ENCODE measurements at places on chromosomes 13 and 19.

DNA sequence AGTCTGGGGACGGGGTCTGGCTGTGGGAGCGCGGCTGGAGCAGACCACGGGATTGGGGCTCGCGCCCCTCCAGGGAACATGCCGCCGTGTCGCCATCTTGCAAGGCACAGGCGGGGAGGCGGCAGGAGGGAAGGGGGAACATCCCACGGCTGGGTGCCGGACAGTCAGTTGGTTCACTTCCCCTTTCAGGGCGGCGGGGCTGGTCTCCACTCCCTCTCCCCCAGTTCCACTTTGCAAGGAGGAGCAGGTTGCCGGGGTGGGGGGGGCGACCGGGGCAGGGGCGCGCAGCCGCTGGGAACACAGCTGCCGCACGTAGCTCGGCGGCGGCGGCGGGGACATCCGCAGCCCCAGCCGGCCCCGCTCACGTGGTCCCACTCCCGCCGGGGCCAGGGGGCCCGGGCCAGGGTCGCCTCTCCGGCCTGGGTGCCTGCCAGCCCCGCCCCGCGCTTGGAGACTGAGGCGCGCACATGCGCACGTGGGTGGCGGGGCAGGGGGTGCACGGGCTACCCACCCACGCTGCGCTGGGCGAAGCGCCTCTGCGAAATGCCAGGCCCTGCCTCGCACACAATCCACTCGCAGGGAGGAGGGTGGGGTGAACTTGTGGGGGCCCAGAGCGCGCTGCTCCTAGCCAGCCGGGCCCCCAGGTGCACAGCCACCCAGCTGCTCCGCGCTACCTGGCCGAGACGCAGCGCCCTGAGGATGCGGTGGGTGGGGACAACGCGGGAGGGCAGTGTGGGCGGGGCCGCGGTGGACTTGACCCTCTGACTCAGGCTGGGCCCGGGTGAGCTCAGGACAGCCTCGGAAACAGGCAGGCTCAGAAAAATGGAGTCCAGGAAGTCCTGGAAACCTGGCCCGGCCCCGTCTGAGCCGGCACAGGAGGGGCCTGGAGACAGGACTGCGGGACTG, 6.4 kb downstream of the KLF16 start:
- peak; percentile 52 for DNase-seq

GRCh38 chr13:82627183-82627582, 1255.1 kb downstream of the SLITRK1 start:
- no peak for DNase-seq

DNA sequence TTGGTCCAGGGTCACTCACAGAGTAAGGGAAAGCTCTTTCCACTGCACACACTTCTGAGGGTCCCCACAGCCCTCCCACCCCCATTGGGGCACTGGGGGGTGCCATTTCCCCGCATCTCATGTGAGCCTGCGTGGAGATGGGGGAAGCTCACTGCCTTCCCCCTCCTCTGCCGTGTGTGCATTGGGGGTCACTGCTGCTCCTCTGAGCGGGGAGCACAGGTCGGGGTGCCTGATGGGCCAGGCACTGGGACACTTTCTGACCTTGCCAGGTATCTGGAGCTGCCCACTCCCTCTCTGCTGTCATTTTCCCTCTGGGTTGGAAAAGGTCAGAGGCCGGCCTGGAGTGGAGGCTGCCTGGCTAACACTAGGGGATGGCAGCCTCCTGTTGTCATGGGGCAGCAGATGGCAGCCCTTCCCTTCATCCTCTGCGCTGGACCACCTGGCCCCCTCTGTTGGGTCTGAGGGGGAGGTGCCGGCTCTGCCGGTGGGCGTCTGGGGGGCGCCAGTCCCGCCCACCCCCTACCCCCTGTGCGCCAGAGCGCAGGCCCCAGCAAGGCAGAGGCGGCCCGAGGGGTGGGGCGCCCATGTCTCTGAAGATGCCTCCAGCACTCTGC, 9.1 kb downstream of the SSBP4 start:
- DNase-seq: peak; percentile 73

- no peak for DNase-seq
Measured at GRCh38 chr13:59631271-59631670, 532.5 kb downstream of the DIAPH3 start.

- no peak for DNase-seq
Measured at GRCh38 chr13:75812751-75813181, 176.6 kb downstream of the LMO7 start.

GRCh38 chr13:20037908-20038307, 79.4 kb downstream of the ZMYM2 start:
- no peak for DNase-seq

DNA sequence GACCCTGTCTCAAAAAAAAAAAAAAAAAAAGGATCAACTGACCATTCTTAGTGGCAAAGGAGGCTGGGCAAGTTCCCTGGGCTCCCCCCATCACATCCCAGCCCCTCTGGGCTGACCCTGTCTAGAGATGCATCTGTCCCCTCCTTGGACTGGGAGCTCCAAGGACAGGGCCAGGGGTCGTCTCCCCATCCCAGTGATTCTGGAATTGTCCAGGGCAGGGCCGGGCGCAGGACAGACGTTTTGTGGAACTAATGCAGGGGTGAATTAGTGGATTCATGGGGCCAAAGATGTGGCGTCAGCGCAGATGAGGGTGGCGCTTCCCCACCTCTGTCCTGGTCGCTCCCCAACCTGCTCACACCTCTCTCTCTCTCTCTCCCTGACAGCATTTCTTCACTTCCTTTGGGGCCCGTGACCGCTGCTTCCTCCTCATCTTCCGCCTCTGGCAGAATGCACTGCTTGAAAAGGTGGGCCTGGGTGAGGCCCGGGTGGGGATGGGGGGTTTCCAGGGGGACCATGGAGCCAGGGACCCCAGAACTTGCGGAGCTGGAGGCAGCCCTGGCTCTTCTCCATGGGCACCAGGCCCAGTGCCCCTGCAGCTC, 11.1 kb downstream of the GRAMD1A start:
- DNase-seq: no peak

- no peak for DNase-seq
Measured at GRCh38 chr19:51593138-51593890, 22.2 kb downstream of the ZNF175 start.

DNA sequence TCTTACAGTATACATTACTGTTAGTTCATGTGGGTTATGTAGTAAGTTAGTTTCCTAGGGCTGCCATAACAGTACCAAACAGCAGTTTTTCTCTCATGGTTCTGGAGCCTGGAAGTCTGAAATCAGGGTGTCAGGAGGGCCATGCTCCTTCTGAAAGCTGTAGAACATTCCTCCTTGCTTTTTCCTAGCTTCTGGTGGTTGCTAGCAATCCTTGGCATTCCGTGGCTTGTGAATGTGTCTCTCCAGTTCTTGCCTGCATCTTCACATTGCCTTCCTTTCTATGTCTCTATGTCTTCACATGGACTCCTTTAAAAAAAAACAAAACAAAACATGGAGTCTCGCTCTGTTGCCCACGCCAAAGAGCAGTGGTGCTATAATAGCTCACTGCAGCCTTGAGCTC, 95.4 kb downstream of the WDFY2 start:
- no peak for DNase-seq

DNA sequence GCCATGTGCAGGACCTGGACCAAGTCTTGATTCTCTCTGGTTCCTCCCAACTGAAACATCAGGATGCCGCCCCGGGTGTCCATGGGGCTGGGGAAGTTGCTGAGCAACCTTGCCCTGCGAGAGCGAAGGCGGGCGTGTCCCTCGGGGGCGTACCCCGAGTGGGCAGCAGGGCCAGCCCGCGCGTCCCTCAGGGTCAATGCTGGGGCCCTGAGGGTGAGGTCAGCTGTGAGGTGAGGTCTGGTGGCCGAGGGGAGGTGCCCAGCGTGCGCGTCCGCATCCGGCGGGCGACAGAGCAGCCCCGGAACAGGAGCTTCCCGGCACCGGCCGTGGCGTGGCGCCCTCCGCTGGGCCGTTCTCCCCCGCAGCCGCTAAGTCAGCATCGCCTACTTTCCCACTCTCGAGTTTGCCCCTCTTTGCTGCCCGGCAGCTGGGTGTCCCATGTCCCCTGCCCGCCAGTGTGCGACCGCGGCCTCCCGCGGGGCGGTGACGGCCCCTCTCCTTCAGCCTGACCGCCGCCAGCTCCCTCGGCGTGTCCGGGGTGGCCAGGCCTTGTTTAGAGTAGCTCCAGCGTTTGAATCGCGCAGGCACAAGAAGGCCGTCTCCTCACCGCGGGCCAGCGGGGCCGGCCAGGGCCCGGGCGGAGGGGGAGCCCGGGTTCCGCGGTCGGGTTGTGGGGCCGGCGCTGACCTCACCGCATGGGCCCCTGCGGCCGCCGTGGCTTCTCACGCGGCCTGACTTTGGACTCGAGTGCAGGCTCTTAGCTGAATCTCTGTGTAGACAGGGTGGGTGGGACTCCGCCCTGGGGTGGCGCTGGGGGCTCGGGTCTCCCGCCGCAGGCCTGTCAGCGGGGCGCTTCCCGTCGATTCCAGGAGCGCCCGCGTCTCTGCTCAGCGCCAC, 33.0 kb downstream of the GJA3 start:
- DNase-seq: no peak

GRCh38 chr13:25501231-25501630, 129.5 kb downstream of the ATP8A2 start:
- DNase-seq: no peak

GRCh38 chr19:5149932-5150901, 181.3 kb downstream of the KDM4B start:
- no peak for DNase-seq

GRCh38 chr13:64457976-64458375, 2772.2 kb downstream of the PCDH9 start:
- DNase-seq: no peak

GRCh38 chr13:110633776-110634175, 18.4 kb downstream of the NAXD start:
- DNase-seq: no peak

DNA sequence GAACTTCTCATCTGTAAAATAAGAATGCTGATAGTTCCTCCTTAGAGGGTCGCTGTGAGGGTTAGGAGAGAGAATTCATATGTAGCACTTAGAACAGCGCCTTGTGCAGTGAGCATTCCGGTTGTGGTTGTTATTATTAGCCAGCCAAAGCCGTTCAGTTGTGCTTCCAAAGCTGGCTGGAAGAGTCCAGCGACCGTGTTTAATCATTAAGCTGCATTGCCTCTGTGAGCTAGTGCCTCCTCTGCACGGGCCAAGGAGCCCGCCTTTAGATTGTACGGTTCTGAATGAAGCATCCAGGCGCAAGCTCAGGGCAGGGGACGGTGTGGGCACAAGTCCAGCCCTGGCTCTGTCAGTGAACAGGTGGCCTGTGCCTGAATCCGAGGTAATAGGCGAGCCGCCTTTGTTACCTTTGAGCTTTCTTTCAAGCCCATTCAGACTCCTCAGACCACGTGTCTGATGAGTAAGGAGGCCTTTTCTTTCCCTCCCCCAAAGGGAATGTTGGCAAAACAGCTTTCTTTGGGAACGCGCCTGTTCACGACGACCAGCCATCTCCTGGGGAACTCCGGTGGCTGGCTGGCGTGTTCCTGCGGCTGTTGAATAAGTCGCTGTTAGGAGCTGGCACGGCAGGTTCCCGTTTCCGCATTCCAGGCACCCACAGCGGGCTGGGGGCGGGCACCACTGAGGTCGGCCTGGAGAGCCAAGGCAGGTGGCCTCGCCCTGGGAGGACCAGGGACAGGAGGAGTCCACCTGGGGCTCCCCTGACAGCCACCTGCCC, 25.1 kb downstream of the SIPA1L3 start:
- DNase-seq: peak; percentile 58

DNA sequence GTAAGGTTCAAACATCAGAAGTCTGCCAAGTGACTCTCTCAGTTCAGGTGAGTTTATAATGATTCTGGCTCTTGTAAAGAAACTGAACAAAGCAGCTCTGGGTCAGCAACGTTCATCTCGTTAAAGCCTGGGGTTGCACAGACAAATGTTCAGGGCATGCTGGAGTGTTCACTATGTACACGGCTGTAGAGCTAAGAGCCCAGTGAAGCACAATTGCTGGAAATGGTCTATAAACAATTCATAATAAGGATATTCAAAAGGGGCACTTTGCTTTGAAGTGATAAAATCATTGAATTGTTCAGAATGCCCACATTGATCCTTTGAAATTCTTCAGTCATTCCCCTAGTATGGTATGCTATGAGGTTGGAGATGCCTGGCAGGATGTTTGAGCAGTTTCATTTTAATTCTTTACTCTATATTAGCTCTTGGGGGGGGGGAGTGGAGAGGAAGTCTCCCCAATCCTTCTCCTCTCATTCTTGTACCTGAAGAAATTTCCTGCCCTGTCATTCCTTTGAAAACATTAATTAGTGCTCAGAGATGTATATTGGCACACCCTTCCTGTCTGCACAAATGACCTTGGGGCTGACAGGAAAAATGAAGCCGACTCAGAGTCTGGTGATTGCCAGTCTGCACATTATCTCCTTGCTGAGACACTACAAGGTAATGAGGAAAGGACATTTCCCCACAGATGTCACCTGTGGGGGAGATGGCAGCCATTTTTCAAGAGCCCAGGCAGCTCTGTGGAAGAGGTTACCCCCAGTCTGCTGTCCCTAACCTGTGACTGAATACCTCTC, 145.5 kb downstream of the DLEU7 start:
- DNase-seq: no peak

DNA sequence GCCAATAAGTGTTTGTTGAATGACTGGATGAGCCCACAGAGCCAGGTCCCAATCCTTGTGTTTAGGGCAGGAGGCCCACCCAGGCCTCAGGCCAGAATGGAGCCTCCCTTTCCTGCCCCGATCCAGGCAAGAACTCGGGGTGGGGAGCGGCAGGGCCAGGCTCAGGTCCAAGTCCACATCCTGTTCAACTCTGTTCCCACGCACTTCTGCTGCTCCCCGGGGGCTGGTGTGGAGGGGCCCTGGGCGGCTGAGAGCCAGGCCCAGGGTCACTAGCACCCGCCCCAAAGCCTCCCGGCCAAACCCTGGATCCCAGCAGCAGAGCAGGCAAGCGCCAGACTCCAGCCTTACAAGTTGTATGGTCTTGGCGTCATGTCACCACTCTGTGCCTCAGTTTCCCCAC, 8.0 kb downstream of the ANGPTL8 start:
- DNase-seq: no peak

DNA sequence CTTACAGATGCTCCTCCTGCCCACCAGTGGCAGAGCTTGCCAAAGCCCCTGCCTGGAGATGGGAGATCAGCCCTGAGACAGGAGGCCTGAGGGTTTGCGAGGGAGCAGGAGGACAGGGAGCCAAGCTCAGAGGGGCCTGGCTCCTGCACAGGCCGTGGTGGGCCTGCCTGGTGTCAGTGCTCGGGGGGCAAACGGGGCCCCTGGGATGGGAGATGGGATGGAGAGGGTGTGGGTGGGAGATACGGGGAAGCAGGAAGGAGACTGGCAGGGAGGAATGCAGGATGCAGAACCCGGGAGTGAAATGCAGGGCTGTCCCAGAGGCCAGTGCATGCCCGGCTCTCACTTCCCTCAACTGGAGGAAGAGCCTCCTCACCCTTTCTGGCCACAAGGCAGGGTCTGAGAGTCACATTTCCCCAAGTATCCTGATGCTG, 19.9 kb downstream of the ELAVL1 start:
- no peak for DNase-seq

DNA sequence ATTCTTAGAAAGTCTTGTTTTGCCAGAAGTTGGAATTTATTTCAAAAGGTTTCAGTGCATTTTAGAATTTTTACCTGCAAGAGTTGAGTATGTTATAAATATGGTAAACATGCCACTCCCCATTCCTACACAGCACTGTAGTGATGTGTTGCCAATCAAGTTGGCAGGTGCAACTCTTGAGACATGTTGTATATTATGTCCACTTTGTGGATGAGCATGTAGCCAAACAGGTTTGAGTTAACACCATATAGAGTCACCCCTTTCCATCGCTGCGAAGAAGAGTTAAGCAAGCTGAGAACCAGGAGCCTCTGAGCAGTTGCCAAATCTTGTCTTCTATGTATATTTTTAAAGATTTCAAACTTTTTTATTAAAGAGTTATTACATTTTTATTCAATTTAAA, 359.8 kb downstream of the LMO7 start:
- no peak for DNase-seq

- no peak for DNase-seq
Measured at GRCh38 chr13:113129921-113130750, 7.5 kb downstream of the F10 start.

GRCh38 chr13:19058566-19058965, 123.1 kb downstream of the TUBA3C start:
- no peak for DNase-seq
